Thyroid gland (tissue), 4 donors: ENCODE measurements at places on chromosomes 2 and 18. TPM values are rescaled to one million over a fixed set of nuclear protein-coding genes. Genes with fewer than 3 reads are reported as not detected.

DNA sequence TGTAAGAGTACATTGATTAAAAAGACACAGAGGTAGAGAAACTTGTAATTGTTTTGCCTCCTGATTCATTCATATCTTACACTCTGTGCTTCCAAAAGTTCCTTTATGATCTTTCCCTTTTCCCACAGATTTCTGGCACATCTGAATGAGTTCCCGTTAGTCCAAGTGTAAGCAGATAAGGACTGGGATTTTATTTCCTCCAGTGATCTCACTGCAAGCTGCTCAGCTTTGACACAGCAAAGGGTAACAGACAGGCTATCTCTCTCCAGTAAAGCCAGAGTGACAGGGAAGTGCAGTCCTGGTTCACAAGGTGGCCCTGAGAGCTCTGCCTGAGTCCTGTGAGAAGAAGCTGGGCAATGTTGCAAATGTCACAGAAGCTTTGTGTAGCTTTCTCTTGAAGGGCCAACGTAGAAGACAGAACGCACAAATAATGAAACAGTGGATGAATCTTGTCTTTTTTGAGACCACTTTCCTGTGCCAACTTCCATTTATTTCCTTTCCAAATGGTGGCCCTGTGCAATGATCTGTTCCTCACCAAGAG, 32.5 kb upstream of the KCNE4 start:
- no peak for DNase-seq

Gene GAL3ST2
- not detected for total RNA-seq

Gene CRACDL
- 7.0 TPM for total RNA-seq

- DNase-seq = no peak
Measured at GRCh38 chr2:45670646-45671045, 19.2 kb downstream of the PRKCE start.

- peak; percentile 84 for DNase-seq
Measured at GRCh38 chr18:36297417-36298125, at the start of gene FHOD3. Gene FHOD3 (plus strand): TSS chr18:36297713. CDS start chr18:36297836, 123 bp downstream.

DNA sequence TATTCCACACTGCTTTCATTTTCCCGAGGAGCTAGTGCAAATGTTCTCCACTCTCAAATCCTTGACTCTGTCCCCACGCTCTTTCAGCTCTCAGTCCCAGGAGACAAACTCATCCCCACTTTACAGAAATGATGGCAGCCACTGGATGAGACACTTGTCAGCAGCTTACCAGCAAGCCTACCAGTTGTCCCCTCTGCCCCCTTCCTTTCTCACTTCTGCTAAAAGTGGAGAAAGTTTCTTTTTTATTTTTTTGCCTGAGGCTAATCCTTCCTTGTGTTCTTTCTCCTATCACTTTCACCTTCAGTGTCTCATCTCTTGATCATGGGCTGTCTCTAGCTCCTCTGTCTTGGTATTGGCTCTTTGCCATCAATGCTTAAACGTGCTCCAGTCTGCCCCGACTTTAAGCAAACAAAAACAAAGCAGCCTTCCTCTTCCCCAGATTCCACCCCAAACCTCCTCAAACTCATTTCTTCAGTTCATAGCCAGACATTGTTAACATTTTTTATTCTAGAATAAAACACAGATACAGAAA, 64.5 kb downstream of the TTC32 start:
- no peak for DNase-seq

Gene LMAN2L
- total RNA-seq = 27.7 TPM

DNA sequence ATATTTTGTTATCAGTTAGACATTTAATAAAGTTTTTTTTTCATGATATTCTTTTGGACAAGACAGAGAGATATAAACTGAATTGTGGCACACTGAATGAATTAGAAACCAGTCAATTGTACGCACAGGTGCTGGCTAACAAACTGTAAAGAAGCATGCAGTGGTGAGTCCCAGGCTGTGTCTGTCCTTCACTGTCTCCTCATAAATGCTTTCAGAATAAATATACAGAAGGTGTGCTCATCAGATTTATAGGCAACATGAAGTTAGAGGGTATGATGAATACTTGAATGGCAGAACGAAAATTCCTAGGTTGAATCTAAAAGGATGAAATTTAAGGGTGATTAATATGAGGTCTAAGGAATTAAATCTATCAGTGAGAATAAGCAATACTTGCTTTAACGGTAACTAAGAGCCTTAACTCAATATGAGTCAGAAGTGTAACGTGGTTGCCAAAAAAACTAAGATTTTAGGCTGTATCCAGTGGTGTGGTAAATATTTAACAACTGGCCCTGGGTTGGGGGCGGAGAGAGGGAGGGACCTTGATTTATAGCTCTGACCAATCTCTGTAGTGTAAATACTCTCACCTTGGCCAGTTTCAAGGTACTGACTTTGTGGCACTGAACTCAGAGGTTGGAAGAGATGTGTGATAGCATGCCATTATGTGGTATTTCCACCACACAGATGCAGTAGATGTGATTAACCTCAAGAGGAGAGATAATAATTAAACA, 41.9 kb upstream of the AAK1 start:
- no peak for DNase-seq

Gene GALNT14
- total RNA-seq = 0.54 TPM

DNA sequence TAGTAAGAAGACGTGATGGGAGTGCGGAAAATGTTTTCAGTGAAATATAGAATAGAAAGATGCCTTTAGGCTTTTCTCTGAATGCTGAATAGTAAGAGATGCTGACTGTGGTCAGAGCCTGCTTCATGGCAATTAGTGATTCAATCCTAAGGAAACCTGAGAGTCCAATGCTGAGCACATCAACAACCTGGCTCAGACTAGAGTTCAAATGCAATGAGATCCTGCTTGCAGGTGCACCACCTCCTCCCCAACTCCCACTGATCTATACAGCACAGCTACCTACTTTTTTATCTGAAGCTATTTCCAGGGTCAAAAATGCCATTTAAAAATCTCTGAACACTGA, 65.4 kb downstream of the AAK1 start:
- no peak for DNase-seq

- DNase-seq = no peak
Measured at GRCh38 chr2:53429901-53430300, 337.7 kb upstream of the CHAC2 start.
